OCI-M1 (cell line): ENCODE measurements at places on chromosomes 4 and X.

DNA sequence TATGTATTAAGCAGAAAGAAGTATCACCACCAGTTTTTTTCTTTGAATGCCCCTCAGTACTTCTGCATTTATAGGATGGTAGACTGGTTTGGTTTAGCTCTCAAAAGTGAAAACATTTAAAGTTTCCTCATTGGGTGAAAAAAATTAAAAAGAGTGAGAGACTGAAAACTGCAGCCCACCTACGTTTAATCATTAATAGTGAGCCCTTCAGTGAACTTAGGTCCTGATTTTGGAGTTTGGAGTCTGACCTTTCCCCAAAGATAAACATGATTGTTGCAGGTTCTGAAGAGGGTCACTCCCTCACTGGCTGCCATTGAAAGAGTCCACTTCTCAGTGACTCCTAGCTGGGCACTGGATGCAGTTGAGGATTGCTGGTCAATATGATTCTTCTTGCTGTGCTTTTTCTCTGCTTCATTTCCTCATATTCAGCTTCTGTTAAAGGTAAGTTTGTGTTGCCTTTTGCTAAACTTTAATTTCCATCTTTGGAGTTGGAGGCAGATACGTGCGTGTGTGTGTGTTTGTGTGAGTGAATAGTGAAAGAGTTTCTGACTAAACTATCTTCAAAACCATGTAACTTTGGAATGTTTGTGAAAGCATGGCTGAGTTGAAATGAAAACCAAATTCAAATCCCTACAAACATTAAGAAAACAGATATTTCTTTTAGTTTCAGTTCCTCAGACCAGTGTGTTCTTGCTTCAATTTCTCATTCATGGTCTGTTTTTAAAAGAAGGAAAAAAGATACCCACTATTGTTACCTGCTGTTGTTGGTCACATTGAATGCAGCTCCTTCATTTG is at the start of gene MTTP:
TSS of gene MTTP (plus strand) at position 295 of the 795 bp plus-strand sequence. CDS start at position 381, 86 bp downstream.
- DNase-seq = peak; percentile 52

DNA sequence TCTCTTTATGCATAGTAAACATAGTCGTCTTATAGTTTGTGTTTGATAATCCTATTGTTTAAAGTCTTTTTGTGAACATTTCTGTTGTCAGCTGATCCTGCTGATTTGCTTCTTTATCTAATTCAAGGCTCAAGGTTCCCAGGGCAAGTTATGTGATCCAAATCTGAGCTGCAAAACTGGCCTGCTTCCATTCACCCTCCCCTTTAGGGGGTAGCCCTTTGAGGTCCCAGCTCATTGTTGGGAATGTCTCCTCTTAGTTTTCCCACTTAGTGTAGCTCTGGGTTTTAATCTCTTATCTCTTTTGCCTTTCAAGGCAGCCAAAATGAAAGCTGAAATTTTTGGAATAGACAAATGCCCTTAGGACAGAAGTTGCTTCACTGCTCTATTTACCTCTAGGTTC is 40.2 kb upstream of the MAGED1 start:
- no peak for DNase-seq

- DNase-seq = peak; percentile 23
Observed at GRCh38 chr4:128757712-128758111, 51.8 kb upstream of the JADE1 start.

GRCh38 chrX:125150231-125150630 is 169.4 kb upstream of the TEX13C start:
- no peak for DNase-seq

- no peak for DNase-seq
Observed at GRCh38 chrX:82945332-82945731, 562.8 kb upstream of the POU3F4 start.

DNA sequence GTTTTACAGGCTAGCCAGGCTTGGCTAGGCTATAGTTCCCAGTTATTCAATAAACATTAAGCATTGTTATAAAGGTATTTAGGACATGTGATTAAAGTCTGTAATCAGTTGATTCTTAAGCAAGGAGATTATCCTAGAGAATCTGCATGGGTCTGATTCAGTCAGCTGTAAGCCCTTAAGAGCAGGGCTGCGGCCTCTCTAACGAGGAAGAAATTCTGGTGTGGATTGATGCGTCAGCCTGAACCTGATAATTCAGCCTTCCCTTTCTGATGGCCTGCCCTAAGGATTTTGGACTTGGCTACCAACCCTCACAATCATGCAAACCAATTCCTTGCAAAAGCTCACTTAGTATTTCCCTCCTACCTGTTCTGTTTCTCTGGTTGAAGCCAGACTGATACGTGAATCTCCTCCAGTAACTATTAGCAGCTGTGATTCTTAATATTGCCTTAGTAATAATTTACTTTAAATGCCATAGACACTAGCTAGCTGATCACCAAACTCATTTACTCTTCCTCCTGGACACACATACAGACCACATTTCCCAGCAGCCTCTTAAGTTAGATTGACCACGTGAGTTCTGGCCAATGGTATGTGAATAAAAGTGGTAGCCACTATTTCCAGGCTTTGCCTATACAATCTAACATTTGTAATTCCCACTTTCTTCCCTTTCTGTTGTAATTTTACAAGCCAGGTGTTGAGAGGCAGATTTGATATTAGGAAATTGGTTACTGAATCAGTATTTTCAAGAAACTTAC is 678.0 kb upstream of the INTU start:
- no peak for DNase-seq

DNA sequence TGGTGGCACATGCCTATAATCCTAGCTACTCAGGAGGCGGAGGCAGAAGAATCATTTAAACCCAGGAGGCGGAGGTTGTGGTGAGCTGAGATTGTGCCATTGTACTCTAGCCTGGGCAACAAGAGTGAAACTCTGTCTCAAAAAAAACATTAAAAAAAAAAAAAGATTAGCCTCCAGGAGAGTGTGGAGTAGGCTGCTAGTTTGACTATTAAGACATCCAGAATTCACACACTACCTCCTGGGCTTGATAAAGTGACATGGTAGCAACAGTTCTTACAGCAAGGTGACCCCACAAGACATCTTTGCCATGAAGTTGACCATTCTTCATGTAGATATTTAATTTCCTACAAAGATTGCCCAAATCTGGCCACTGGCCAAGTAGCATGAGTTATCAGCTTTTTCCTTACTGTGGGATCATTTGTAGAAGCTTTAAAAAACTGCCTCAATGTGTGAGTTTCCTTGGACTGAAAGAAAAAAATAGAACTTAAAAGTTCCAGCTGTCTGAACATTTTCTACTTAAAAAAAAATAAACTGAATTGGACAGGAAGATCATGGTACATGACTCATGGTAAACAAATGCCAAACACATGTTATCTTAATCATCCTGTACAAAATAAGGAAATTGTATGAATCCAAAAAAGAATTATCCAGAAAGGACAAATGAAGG is 35.3 kb upstream of the SPRY1 start:
- peak; percentile 86 for DNase-seq

GRCh38 chr4:12242354-12242753 is 813.7 kb upstream of the HS3ST1 start:
- no peak for DNase-seq

DNA sequence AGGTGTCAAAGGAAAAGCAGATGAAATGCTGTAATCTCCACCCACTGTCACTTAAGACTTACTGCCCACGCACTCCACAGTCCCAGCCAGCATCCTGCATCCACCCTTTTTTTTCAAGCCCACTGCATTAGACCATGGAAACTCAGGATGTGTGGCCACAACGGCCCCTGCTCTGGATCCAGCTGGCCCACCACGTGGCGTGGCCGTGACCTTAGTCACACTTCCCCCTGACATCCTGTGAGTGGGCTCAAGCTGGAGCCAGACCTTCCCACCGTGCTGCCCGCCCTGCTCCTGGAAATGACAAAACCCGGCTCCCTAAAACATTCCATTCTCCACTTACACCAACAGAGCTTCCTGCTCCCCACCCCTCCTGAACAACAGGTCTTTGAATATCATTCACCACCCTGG is 588.3 kb upstream of the DIPK2B start:
- no peak for DNase-seq

- no peak for DNase-seq
Observed at GRCh38 chr4:88359558-88359957, 19.1 kb upstream of the HERC6 start.

DNA sequence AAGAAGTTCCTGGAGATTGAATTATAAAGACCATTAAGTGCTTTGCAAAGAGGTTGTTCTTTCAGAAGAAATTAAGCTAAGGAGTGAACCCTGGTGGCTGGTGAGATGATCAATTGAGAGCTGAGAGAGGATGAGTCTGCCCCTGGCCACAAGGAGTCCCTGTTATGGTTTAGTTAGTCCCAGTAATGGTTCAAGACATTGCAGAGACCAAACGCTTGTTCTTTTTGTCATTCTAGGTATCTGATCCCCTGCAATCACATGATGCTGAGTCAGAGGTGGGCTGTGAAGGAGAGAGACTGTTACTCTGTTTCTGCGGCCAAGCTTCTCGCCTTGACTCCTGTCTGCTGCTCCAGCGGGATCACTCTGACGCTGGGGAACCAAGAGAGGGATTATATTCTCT is 114.5 kb downstream of the GATB start:
- DNase-seq = peak; percentile 35

- DNase-seq = no peak
Observed at GRCh38 chrX:68424719-68425118, 8.6 kb downstream of the OPHN1 start.

- peak; percentile 89 for DNase-seq
Observed at GRCh38 chrX:110178179-110178865, 139.6 kb downstream of the AMMECR1 start.

GRCh38 chr4:68460085-68460484 is 12.8 kb downstream of the TMPRSS11E start:
- DNase-seq = no peak

- no peak for DNase-seq
Observed at GRCh38 chr4:144910723-144911122, 187.3 kb downstream of the ANAPC10 start.

DNA sequence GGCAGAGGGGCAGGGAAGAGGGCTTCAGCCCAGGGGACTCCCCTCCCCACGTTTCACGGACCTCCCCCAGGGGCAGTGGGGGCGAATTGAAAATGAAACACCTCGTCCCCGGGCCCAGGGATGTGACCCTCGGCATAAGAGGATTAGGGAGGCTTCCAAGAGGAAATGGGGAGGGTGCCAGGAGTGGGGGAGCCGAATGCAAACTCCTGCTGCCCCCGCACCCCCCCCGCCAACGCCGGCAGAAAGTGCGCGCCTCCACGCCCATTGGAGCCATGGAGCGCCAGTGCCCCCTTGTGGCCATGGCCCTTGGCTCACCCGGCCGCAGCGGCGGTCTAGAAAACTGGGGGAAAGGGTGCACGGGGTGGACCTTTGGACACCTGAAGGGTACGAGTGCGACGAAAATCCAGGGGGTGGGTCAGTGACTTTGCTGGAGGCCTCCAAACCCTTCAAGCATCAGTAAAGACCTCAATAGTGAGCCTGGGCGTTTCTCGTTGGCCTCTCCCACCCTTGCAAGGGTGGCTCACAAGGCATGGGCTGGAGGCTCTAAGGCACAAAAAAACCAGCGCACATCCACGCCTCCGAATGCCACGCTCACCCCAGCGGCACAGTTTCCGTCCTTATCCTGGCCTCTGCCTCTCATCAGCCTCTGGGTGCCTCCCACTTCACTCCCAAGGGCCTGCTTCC is 120.8 kb upstream of the PJA1 start:
- peak; percentile 55 for DNase-seq

- peak; percentile 50 for DNase-seq
Observed at GRCh38 chr4:110483516-110483915, 7.6 kb downstream of the ENPEP start.

DNA sequence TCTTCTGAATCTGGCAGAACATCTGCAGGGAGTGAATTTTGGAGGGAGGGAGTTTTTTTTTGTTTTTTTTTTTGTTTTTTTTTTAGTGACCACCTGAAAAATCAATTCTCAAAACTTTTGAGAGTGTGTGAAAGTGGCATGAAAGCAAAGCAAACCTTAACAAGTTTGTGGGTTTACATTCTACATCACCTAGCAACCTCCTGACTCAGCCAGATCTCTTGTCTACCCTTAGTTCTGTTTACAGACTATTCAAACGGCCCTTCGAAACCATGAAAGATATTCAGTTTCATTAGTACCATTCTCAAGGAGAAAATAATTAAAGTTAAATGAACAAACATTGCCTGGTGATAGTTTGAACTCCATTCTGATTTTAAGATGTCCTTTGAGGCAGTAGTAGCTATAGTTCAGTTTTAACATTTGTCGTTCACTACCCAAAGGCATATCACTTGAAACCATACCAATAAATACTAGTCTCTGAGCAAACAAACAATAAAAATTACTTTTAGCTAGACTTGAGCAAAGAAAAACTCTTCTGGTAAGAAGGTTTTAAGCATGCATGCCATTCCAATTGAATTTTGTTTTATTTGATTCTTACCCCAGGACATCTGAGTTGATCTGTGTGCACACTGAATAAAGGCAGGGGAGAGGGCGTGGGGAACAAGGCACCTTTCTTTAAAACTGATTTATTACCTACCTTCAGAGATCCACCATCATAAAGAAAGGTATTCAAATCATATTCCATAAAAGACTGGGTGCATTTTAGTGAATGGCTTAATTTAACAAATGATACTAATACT is 137.7 kb downstream of the ARX start:
- DNase-seq = no peak

- no peak for DNase-seq
Observed at GRCh38 chrX:105209406-105209805, 11.1 kb downstream of the TEX13A start.

DNA sequence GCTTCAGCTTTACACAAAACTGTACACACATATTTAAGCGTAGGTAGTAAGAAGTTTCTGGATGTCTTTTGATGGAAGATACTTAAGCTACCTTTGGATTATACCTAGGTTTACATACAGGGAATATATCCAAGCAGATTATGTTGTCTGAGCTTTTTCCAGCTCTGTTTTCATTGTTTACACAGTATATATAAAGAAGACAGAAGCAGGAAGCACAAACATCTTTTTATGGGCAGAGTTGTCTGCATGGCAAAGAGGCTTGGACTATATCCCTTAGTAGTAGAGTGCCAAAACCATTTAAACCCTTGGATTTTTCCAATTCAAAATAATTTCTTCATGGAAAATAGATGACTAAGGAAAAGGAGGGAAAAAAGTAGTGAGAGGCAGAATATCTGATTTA is 329.4 kb upstream of the AGA start:
- no peak for DNase-seq

- DNase-seq = no peak
Observed at GRCh38 chr4:10640561-10641201, 43.9 kb downstream of the CLNK start.

GRCh38 chr4:2634014-2634413 is 97.6 kb downstream of the FAM193A start:
- DNase-seq = no peak

DNA sequence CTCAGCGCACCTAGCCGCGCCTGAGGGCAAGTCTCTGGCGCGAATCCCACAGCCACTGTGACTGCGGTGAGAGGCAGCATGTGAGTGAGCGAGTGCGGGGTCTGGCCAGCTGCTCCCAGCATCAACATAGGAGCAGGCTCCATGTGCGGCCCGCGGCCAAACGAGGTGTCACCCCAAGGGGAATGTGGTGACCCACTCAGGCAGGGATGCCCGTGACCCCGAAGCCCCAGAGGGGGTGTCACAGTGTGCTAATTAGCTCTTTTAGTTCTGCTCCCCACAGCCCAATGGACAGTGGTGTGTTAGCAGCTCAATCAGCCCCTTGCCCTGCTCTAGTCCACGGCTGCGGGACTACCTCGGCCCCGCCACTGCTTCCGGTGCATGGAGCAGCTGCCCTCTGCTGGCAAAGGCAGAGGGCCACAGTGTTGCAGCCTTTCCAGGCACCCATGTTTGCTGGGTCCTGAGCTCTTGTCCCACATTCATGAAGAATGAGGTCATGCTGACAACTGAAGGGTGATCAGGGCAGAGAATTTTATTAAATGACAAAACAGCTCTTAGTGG is 61.4 kb downstream of the AGA start:
- DNase-seq = no peak

- no peak for DNase-seq
Observed at GRCh38 chrX:120228187-120228908, 22.3 kb upstream of the ZBTB33 start.
